ENCODE measurements at places on chromosomes 6 and 20. TPM values are rescaled to one million over a fixed set of nuclear protein-coding genes. Genes with fewer than 3 reads are reported as not detected.

The SAMD10 gene
- total RNA-seq, result 0.99 TPM

The PPP1R3G gene
- total RNA-seq, result 3.3 TPM

The STX11 gene
- total RNA-seq, result 0.50 TPM

The MDFI gene
- not detected for total RNA-seq

The HLA-DRA gene
- 0.17 TPM for total RNA-seq

The PI16 gene
- total RNA-seq, result not detected

The OR2B6 gene
- not detected for total RNA-seq

The EPB41L1 gene
- total RNA-seq, result 28.9 TPM

The CCND3 gene
- 13.8 TPM for total RNA-seq

The KIAA1755 gene
- 4.1 TPM for total RNA-seq

The PDE7B gene
- 48.1 TPM for total RNA-seq

The SOBP gene
- 8.8 TPM for total RNA-seq

The FAM217A gene
- total RNA-seq, result not detected

The OLIG3 gene
- not detected for total RNA-seq

The C6orf132 gene
- total RNA-seq, result 0.29 TPM

The RIN2 gene
- total RNA-seq, result 59.2 TPM

The PROKR2 gene
- not detected for total RNA-seq

The CALHM4 gene
- total RNA-seq, result not detected

The HFE gene
- total RNA-seq, result 20.7 TPM

The PRRT1 gene
- 0.44 TPM for total RNA-seq

The PRDM13 gene
- total RNA-seq, result not detected

The DNAH8 gene
- total RNA-seq, result 0.44 TPM

The DSP gene
- 0.44 TPM for total RNA-seq

The FGD2 gene
- not detected for total RNA-seq

The SPATS1 gene
- total RNA-seq, result not detected

The THBD gene
- total RNA-seq, result 27.3 TPM

The ANKRD6 gene
- total RNA-seq, result 1.8 TPM

The SUMO4 gene
- total RNA-seq, result 1.7 TPM

The FLRT3 gene
- total RNA-seq, result 5.0 TPM

The SALL4 gene
- 0.15 TPM for total RNA-seq

The LIN28B gene
- not detected for total RNA-seq

The STMND1 gene
- not detected for total RNA-seq

The SAMD3 gene
- 5.1 TPM for total RNA-seq

The ASIP gene
- total RNA-seq, result not detected

The EBF4 gene
- 0.15 TPM for total RNA-seq

The ZNF322 gene
- total RNA-seq, result 17.2 TPM

The PTGIS gene
- 255 TPM for total RNA-seq

The TCP11 gene
- 0.15 TPM for total RNA-seq
